ENCODE measurements at places on chromosomes 12 and 14.

- no peak for DNase-seq
These were observed 35.0 kb downstream of the CORO1C start for GRCh38 chr12:108696111-108696995.

- DNase-seq, result no peak
These were observed 9.4 kb upstream of the GPR68 start for GRCh38 chr14:91253795-91254323.

DNA sequence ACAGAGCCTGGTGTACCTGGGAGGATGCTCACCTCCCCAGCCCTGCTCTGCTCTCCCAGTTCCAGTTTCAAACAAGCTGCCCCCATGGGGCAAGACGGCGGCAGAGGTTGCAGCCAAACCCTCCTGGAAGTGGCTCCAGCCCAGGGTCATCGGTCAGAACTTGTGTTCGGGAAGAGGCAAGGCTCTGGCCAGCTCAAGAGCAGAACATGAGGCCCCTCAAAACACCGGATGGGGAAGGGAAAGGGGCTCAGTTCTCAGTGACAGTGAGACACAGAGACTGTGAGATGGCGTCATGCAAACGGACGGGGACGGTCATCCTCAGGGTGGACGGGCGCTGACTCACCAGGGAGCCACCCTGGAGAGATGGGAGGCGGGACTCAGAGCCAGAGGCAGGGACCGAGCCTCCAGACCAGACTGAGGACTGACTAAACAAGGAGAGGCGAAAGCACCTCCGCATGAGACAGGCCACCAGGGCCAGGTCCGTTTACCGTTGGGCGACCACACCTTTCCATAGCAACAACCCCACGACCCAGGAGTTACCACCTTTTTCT, 63.9 kb upstream of the GALNT9 start:
- no peak for DNase-seq

DNA sequence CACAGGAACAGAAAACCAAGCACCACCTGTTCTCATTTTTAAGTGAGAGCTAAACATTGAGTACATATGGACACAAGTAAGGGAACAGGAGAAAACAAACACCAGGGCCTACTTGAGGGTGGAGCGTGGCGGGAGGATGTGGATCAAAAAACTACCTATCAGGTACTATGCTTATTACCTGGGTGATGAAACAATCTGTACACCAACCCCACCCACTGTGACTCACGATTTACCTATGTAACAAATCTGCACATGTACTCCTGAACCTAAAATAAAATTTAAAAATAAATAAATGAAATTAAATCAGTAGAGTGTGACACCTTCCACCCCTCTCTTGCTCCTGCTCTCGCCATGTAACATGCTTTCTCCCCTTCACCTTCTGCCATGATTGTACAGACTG, 615.5 kb downstream of the RPL10L start:
- no peak for DNase-seq

- no peak for DNase-seq
These were observed 62.8 kb downstream of the SERPINA3 start for GRCh38 chr14:94675036-94675435.

DNA sequence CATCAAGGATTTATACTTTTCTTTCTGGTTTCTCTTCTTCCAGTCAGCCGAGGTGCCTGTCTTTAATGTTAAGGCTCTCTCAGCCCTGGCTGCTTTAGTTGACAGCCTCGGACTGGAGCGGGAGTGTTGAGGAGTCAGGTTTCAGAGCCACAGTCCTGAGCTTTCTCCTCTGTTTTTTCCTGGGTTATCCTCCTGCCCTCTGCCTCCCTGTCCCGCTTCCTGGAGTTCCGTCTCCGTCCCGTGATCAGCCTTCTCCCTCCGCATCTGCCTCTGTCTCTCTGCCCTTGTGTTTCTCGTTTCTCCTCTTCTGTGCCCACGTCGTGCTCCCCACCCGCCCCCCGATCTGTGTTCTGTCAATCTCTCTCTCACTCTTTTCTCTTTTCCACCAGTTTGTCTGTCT, 33.0 kb downstream of the IQSEC3 start:
- DNase-seq, result no peak

Data from naive B cell (primary cell).